Ascending aorta (tissue), 2 donors: ENCODE measurements at places on chromosomes 7 and 10.

DNA sequence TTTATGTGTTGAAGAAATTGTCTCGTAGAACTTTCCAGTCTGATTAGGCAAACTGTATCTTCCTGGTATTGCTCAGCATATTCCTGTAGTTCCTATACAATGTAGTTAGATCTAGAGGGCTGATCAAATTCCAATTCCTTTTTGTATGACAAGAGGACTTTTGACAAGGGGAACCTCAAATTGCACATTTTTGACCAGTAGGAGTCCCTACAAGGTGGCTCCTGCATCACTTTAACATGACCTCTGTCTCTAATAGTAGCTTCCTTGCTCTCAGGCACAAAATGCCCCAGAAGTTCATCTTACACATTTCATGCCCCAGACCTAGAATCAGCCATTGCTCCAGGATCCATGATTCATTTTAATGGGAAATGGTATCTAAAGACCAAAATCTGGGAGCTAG is 18.7 kb downstream of the HERPUD2 start:
- H3K36me3 ChIP-seq = no peaks in the 10 kb centered on the region
- H3K4me1 ChIP-seq = peaks cover 11% of the 10 kb centered on the region
- no peak for DNase-seq

DNA sequence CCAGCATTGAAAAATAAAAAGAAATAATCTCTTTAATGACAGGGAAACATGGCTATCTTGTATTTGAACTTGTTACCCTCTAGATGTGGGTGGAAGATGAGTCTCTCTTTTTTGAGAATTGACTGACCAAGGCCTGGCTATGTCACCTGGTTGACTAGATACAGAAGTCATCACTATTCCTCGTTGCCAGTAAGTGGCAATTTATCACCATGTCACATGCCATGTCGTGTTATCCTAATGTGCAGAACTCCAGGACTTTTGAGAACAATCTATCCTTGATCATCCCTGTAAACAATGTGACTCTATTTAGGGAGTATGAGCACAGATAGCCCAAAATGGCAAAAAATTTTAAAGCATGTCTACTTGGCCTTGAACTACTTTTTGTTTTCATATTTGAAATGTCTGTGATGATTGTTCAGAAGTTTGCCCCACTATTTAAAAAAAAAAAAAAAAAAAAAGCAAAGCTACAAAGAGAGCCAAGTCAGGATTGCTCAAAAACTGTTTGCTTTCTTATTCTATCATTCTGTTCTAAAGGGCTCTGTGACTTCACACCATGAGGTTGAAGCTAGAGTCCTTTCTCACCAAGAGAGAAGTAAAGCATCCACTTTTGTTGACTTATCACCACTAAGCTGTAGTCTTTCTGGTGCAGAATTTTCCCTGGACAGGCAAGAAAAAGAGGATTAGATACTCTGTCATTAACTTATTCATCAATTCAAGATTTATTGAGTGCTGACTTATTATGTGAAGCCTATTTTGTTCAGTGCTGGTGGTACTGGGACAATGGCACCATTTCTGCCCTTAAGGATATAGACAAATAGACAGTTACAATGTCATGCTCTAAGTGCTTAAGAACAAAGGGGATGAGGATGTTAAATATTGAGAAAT is 10.4 kb upstream of the WIPF3 start:
- H3K27ac ChIP-seq = no peak overlapping the region
- no peaks in the 10 kb centered on the region for H3K36me3 ChIP-seq
- no peaks in the 10 kb centered on the region for H3K27me3 ChIP-seq
- DNase-seq = no peak
- H3K4me1 ChIP-seq = no peaks in the 10 kb centered on the region

GRCh38 chr10:82618007-82618406 is 743.0 kb downstream of the NRG3 start:
- no peaks in the 10 kb centered on the region for H3K36me3 ChIP-seq
- H3K27ac ChIP-seq = no peak overlapping the region
- no peak overlapping the region for H3K4me3 ChIP-seq
- no peaks in the 10 kb centered on the region for H3K4me1 ChIP-seq

GRCh38 chr10:104767745-104768144 is 126.7 kb downstream of the SORCS3 start:
- H3K27ac ChIP-seq = no peak overlapping the region
- H3K36me3 ChIP-seq = no peaks in the 10 kb centered on the region
- H3K27me3 ChIP-seq = no peaks in the 10 kb centered on the region
- DNase-seq = no peak
- H3K4me3 ChIP-seq = no peak overlapping the region

GRCh38 chr7:129975309-129975708 is 22.5 kb upstream of the UBE2H start:
- no peak overlapping the region for H3K4me3 ChIP-seq
- H3K36me3 ChIP-seq = no peaks in the 10 kb centered on the region
- DNase-seq = no peak
- no peak overlapping the region for H3K27ac ChIP-seq
- no peaks in the 10 kb centered on the region for H3K4me1 ChIP-seq

DNA sequence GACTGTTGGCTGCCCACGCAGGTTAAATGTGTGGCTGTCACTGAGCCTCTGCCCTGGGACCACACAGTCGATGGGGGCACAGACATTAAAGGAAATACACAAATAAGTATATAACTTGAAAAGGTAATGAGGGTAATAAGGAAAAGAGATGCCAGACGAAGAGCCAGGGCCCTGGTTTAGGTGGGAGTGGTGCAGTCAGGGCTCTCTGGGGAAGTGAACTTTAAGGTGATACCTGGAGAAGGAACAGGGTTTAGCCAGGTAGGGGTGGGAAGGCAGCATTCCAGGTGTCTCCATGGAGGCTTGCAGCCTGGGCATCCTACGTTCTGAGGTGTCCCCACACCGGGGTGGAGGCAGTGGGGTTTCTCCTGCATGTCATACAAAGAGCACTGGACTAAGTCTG is 50.4 kb downstream of the UNC5B start:
- H3K4me1 ChIP-seq = peaks cover 11% of the 10 kb centered on the region
- no peaks in the 10 kb centered on the region for H3K27me3 ChIP-seq
- no peak overlapping the region for H3K4me3 ChIP-seq
- no peak overlapping the region for H3K27ac ChIP-seq

- H3K4me3 ChIP-seq = no peak overlapping the region
- H3K4me1 ChIP-seq = no peaks in the 10 kb centered on the region
- H3K27ac ChIP-seq = no peak overlapping the region
- DNase-seq = no peak
- H3K27me3 ChIP-seq = no peaks in the 10 kb centered on the region
Measured at GRCh38 chr10:132964231-132964630, 21.9 kb upstream of the CFAP46 start.

- H3K4me1 ChIP-seq = no peaks in the 10 kb centered on the region
- no peak for DNase-seq
- H3K27me3 ChIP-seq = no peaks in the 10 kb centered on the region
- H3K27ac ChIP-seq = no peak overlapping the region
- H3K4me3 ChIP-seq = no peak overlapping the region
Measured at GRCh38 chr10:113252650-113253618, 299.9 kb upstream of the HABP2 start.

DNA sequence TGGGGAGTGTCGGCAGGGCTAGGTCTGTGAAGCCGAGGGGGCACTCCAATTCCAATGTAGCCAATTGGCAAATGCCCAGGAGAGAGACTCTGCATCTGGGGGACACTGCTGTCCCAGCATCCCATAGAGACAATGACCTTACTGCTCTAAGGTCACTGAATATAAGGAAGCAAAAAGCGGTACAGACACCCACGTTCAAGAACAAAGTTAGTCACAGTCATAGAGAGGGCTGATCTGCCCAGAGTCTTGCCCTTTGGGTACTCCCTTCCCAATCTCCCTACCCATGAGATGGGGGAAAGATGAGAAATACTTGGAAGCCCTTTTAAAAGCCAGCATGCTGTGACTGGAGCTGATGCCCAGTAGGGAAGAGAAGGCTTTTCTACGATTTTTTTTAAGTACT is 76.3 kb upstream of the GSDME start:
- no peak for DNase-seq
- no peaks in the 10 kb centered on the region for H3K4me1 ChIP-seq
- no peak overlapping the region for H3K27ac ChIP-seq
- no peaks in the 10 kb centered on the region for H3K36me3 ChIP-seq
- H3K4me3 ChIP-seq = no peak overlapping the region

DNA sequence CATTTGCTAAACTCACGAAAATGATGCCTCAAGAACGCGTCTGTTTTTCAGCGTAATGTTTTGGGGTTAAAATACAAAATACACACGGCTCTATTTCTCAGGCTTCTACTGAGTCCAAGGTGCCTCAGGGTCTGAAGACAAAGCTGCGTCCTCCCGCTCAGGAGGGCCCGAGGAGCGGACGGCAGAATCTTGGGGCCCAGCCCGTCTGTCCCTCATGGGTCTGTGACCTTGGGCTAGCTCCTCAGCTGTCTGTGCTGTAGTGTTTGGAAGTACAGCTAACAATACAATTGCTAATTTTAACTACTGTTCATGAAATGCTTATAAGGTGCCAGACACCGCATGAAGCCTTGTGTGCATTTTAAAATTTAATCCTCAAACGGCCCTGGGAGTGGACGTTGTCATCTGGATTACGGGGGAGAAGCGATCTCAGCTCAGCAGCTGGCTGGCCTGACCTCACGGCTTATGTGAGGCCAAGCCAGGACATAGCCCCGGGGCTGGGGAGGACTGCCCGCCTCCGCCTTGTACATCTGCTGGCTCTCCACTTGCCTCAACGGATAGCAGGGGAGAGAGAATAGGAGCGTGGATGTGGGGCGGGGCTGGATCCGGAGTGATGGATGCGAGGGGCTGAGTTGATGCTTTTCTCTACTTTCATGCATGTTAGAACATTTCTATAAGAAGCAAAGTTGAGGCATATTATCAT is 357.4 kb downstream of the GLRX3 start:
- H3K4me1 ChIP-seq = no peaks in the 10 kb centered on the region
- H3K27me3 ChIP-seq = no peaks in the 10 kb centered on the region
- H3K4me3 ChIP-seq = no peak overlapping the region
- no peaks in the 10 kb centered on the region for H3K36me3 ChIP-seq
- H3K27ac ChIP-seq = no peak overlapping the region
- DNase-seq = no peak

GRCh38 chr7:100567031-100567730 is 6.5 kb downstream of the SAP25 start:
- H3K27ac ChIP-seq = no peak overlapping the region
- H3K4me1 ChIP-seq = no peaks in the 10 kb centered on the region
- H3K36me3 ChIP-seq = peaks cover 13% of the 10 kb centered on the region
- H3K27me3 ChIP-seq = no peaks in the 10 kb centered on the region

DNA sequence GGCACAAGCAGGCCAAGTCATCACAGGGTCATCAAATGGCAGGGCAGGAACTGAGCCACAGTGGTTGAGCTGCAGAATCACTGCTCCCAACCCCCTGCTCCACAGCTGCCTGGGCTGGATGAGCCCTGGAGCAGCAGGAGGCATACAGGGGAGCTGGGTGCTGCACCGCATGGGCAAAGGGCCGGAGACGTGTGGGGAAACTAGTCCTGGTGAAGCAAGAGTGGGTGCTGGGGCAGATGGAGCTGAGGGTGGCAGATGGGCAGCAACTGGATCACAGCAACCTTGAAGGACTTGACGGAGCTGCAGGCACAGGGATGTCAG is 16.0 kb upstream of the VOPP1 start:
- no peaks in the 10 kb centered on the region for H3K4me1 ChIP-seq
- no peaks in the 10 kb centered on the region for H3K27me3 ChIP-seq
- no peaks in the 10 kb centered on the region for H3K36me3 ChIP-seq
- H3K4me3 ChIP-seq = no peak overlapping the region
- no peak overlapping the region for H3K27ac ChIP-seq
- no peak for DNase-seq

GRCh38 chr10:6068006-6068405 is 5.8 kb upstream of the IL2RA start:
- no peak for DNase-seq
- H3K4me1 ChIP-seq = no peaks in the 10 kb centered on the region
- H3K4me3 ChIP-seq = no peak overlapping the region

DNA sequence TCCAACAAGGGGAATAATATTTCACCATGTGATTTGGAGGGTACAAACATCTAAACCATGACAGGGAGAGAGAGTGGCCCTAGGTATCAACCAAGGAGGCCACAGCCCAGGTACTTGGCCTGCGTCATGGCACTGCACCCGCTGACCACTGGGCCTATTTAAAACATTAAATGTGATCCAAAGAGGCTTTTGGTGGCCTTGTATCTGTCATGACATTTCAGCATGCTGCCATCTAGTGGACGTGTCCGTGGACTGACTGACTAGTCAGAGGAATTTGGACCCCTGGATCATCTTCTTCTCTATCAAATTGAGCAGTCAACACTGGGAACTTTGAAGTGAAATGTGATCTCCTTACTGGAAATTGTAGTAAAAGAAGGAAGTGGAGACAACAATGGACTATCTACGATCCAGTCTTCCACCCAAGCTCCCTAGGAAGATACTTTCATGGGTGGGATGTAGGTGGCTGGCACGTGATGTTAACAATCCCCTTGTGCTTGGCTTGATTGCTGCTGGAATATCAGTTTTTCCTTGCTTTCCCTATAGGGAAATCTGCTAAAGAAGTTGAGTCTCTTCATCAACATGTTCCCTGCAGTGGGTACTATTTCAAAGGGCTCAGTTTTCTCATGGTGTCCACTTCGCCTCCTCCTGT is 24.6 kb upstream of the ITGA8 start:
- H3K36me3 ChIP-seq = no peaks in the 10 kb centered on the region
- no peaks in the 10 kb centered on the region for H3K27me3 ChIP-seq
- no peak for DNase-seq
- H3K27ac ChIP-seq = no peak overlapping the region

DNA sequence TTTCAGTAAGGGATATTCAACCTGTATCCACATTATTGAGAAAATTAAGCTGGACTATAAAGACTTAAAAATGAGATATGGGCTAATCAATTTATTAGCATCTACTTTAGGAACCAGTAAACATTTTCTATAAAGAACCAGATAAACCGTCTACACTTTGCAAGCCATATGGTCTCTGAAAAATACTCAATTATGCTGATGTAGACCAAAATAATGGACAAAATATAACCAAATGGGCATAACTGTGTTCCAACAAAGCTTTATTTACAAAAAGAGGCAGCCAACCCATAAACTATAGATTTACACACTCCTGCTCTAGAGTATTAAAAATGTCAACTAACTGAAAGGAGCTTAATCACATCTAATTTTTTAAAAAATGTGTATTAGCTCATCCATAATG is 42.3 kb downstream of the TNPO3 start:
- no peak overlapping the region for H3K27ac ChIP-seq
- no peak overlapping the region for H3K4me3 ChIP-seq
- H3K27me3 ChIP-seq = no peaks in the 10 kb centered on the region
- DNase-seq = no peak

GRCh38 chr7:88001744-88002530 is 67.9 kb downstream of the ADAM22 start:
- no peak for DNase-seq
- H3K4me3 ChIP-seq = no peak overlapping the region
- H3K27ac ChIP-seq = no peak overlapping the region
- no peaks in the 10 kb centered on the region for H3K27me3 ChIP-seq
- H3K36me3 ChIP-seq = no peaks in the 10 kb centered on the region
